Hypothalamus (tissue), 51 donors: ENCODE measurements at places on chromosomes 16 and 17.

GRCh38 chr17:45757431-45758218, 26.5 kb upstream of the CRHR1 start:
- no peak for DNase-seq

DNA sequence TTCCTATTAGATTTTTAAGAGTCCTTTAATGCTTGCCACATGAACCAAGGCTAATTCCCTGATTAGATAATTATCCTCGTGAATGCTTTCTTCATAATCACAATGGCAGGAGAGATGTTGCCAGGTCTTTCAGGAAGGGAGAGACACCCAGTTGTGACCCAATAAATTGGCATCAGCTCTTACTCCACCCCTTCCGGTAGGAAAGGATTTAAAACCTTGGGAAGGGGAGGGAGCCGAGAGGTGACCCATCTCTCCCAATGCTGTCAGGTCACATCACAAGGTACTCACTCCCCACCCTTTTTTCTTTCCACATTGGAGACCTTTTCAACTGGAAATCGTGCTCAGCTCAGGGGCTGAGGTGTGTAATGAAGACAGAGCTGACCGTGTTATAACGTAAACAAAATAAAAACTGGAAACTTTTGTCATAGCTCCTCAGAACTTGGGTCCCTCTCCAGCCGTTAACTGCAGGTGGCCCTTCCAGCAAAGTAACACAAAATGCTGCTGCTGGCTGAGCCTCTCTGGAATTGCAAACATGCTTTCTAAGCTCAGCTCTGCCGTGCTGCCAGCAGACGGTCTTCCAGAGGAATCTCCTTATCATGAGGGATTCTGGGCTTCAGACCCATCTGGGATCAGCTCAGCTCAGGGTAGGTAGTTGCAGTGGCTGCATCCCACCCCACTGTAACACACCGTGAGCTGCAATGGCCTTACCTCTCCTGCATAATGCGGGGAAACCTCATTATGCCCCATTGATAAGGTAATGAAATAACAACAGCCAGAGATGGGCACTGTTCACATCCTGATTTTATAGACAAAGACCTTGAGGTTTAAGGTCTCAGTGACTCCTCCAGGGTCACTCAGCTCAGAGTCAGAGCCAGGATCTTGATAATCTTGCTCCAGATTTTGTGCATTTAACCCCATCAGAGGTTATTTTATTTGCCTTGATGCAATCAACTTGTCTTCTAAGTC, 15.6 kb downstream of the TMEM100 start:
- no peak for DNase-seq

GRCh38 chr17:73799781-73800627, 155.8 kb upstream of the SDK2 start:
- no peak for DNase-seq

GRCh38 chr17:77610518-77610893, 348.0 kb upstream of the TNRC6C start:
- DNase-seq = no peak

DNA sequence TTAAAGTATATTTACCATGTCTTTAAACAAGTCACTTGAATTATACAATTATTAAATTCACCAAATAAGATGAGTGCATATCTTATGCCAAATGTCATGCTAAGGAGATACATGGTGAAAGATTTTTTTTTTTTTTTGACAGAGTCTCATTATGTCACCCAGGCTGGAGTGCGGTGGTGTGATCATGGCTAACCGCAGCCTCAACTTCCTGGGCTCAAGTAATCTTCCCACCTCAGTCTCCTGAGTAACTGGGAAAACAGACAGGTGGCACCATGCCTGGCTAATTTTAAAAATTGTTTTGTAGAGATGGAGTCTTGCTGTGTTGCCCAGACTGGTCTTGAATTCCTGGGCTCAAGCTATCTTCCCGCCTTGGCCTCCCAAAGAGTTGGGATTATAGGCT, 149.0 kb upstream of the GOT2 start:
- no peak for DNase-seq

- no peak for DNase-seq
These were observed 16.1 kb downstream of the GNAO1 start for GRCh38 chr16:56207421-56207820.
